ENCODE measurements at places on chromosomes 12 and 14.

GRCh38 chr12:52496590-52497071 is 3.6 kb upstream of the KRT6A start:
- no peak for DNase-seq

DNA sequence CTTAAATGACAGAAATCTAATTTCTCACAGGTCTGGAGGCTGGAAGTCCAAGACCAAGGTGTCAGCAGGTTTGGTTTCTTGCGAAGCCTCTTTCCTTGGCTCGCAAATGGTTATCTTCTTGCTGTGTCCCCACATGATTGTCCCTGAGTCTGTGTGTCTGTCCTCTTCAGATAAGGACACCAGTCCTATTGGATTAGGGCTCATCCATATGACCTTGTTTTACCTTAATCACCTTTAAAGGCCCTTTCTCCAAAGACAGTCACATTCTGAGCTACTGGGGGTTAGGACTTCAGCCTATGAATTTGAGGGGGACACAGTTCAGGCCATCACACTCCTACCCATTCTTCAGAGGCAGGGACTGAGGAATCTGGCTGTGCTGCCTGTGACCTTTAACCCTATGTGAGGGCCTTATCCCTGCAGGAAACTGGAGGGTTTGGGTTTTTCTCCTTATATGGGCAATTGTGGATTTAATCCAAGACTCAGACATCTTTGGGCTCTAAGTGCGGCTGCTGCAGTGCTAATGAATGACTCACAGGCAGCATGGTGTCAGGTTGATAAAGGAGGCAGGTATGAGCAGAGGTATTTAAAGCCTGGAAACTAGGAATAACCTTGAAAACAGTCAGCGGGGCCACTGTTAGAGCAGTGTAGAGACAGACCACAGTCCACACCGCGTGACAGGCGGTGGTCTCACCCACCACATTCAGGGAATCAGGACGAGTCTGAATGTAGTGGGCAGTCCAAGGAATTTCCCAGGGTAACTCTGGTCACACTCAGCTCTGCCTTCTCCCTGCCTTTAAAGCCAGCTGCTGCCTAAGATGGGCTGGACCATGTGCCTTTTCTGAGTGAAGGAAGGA is 10.2 kb downstream of the TPCN1 start:
- DNase-seq, result no peak

DNA sequence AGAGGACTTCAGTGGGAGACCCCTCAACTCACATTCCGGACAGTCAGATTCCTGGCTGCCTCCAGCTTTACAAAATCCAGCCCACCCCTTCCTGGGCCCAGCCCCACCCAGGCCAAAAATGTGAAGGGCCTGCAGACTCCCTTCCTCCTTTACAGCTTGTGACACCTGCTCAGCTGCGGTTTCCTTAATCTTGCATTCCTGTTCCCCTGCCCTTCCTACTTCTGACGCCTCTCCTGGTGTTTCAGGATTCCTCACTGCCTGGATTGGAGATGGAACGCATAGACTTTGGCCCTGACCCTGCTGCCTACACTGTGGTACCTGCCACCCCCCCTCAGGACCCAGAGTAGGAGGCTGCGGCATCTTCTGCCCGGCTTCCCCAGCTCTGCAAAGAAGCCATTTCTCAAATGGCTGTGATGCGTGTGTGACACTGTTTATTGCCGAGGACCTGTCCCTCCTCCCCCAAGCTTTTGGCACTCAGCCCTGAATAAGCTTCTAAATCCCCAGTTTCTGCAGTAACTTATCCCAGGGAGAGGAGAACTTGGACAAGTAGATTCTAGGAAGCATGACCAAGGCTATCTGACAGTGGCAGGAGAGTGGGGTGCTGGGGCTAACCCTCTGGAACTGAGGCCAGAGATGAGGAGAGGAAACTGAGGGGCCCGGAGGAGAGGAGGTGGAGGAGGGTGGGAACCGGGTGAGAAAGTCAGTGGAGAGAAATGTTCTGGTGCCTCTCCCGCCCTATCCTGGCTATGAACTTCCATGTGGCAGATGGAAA is 24.9 kb upstream of the BCDIN3D start:
- DNase-seq, result no peak

GRCh38 chr12:121582583-121583333 is 1.9 kb upstream of the KDM2B start:
- no peak for DNase-seq

- no peak for DNase-seq
These were observed 58.0 kb upstream of the DAAM1 start for GRCh38 chr14:59130462-59130861.

GRCh38 chr12:111428728-111429175 is 23.0 kb downstream of the SH2B3 start:
- no peak for DNase-seq

DNA sequence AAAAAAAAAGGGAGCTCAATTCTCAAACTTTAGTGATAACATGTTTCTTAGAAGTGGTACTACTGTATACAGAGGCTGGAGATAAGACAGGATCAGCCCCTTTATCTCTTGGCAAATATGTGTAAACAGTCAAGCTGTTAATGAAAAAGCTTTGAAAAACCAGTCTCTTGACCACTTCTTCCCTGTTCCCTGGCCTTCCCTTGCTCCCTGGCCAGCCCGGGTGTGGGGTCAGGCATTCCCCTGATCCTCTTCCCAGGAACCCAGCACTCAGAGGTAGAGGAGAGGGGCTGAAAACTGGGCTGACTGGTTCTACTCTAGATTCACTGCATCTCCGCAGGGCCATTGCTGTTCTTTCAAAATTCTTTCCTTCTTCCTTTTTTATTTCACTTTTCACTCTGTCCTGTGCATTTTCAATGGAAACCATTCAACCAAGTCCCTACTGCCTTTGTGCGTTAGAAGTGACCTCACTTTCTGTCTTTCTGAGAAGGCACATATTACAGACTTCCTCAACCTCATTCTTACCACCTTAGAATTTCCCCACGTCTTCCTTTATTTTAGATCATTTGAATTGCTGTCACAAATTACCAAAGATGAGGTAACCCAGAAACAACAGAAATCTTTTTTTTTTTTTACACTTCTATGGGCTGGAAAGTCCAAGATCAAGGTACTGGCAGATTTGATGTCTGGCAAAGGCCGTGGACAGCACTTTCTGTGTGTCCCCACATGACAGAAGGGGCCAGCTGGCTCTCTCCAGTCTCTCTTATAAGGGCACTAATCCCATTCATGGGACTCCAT is 5.7 kb downstream of the GNG2 start:
- no peak for DNase-seq

DNA sequence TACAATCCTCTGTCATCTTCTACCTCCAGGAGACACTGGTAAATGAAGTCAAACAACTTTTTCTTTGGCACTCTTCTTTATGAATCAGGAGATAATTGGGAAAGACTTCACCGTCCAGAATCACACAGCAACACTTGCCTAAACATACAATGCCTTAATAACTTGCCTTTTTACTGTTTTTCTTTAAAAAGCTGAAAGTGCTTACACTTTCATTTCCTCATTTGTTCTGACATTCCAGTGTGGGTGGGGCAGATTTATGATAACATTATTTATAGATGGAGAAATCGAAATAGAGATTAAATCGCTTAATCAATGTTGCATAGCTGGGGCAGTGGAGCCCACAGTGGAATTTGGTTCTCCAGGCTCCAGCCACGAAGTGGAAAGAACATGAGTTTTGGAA is 2.8 kb upstream of the FRS2 start:
- DNase-seq, result no peak

GRCh38 chr12:32105986-32106516 is 596 bp upstream of the BICD1 start:
- DNase-seq, result no peak

DNA sequence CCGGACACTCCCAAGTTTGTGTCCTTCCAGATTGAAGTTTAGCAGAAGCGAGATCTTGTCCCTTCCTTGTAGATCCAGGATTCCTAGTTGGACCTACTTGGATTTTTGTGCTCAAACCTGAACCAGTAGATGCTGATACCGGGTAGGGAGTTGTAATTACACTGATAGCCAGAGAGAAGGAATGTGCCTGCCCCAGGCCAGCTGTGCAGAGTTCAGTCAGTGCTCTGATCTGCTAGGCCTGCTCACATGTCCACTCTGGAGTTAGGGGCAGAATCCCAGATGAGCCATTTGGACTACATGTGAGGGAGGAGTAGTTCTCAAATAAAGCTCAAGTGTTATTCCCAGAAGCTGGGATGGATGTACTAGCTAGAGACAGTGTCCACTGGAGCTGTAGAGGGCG is 65.7 kb downstream of the PRKCH start:
- DNase-seq, result no peak

DNA sequence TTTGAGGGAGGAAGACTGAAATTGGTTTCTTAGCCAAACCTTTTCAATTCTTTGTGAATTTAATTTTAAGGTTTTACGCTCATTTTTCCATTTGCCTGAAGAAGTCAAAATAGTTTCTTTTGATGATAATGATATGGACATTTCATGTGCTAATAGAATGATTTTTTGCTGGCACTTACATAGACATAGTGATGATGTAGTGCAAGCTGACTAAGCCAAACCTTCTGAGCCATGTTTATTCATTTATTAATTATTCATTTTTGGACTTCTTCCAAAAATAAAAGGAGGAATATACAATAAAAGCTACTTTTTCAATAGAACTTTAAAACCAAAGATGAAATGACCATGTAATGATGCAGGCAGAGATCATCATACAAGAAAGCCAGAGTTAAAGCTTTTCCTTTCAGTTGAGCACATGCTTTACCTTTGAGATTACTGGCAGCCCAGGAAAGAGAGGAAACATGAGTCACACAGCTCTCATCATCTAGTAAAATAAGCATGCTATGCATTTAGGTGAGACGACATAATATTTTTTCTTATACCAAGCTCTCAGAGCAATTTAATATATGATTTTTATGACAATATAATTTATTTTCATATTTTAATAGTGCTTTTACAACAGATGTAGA is 24.8 kb downstream of the KCNA1 start:
- DNase-seq, result no peak

GRCh38 chr12:114241973-114242434 is 163.9 kb downstream of the TBX5 start:
- DNase-seq, result no peak

DNA sequence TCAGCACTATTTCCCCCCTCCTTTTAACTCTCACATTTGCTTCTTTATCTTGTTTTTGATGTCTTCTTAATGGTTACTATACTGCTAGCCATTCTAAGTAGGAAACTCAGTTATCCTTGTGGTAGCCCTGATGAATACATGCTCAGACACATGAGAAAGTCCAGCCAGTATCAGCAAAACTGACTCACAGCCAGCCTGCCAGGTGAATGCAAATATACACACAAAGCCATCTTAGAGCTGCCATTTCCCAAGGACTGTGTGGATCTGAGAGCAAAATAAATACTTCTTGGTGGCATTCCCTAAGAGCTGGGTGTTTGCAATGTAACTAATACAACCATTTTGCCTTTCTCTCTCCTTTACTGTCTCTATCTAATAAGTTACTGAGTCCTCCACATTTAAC is 455.2 kb downstream of the CCER1 start:
- no peak for DNase-seq

DNA sequence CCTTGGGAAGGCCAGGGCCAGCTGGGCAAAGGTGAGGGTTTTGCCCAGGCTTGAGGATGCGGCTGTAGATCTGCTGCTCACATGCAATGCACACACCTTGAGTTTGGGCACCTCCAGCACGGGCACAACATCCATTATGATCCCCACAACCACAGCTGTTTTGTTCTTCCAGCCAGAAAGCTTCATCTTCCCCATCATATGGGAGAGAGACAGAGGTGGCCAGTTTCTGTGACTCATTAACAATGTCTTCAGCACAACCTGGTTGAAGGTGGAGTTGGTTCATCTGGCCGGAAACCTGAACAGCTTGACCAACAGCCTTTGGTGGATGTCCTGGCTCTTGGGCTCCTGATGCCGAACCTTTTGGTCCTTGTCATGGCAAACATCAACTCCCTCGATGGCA is 163.7 kb upstream of the CCND2 start:
- DNase-seq, result no peak

DNA sequence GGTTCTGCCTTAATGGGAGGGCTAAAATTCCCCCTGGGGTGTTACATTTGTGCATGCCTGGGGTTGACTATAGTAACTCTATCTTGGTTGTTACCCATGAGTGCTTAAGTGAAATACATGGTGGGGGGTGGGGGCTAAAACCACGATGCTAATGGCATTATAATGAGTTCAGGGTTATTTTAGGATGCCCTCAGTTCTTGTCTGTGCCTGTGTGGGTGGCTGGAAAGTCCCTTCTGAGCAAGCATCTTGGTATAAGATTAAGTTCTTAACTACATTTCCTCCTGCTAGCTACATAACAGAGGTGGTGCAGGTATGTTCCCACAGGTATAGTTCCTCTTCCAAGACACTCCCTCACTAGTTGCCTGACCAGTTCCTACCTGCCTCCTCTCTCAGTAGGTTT is 822.3 kb downstream of the LRFN5 start:
- DNase-seq, result no peak

DNA sequence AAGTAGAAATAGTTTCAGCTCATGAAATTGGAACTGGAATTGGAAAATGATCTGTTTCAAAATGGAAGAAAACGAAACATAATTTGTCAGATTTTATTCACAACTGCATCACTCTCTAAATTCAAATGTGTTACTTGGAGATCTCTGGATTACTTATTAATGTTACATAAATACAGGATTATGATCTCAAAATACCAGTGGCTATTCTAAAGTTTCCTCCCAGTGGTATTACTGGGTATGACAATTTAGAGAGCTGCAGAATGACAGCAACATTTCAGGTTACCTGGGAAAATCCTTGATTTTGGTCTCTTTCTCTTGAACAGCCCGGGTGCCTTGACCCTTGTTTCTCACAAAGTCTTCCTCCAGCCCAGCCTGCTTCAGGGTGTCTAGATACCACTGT is 14.2 kb downstream of the FAM161B start:
- DNase-seq, result no peak

GRCh38 chr12:92860521-92860920 is 68.6 kb downstream of the EEA1 start:
- no peak for DNase-seq

DNA sequence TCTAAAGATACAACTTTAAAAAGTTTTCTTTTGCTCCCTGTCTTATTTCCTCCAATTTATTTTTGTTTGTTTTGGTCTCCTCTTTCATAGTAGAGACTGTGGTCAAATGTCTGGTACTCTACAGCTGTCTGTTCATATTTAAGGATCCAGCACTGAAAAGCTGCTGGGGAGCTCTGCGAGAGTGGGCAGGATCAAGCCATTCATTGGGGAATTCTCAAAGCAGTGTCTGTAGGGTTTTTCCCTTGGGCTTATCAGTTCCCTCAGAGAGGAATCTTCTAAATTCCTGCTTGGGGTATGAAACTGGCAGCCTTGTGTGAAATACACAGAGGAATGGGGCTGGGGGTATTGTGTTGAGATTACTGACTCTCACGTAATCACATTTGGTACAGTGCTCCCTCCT is 52.3 kb downstream of the FNTB start:
- no peak for DNase-seq

GRCh38 chr14:98172243-98172778 is 1099.7 kb downstream of the BCL11B start:
- no peak for DNase-seq

- no peak for DNase-seq
These were observed 150.9 kb upstream of the PLEKHG7 start for GRCh38 chr12:92551853-92552397.

All from HL-60 (cell line).